Kidney glomerular epithelial cell (primary cell): ENCODE measurements at places on chromosomes 6 and 20.
A peak's percentile ranks its signal among the peaks of the same experiment; 100 is the strongest.

GRCh38 chr20:56967916-56968315 lies 298.5 kb downstream of the BMP7 start:
- DNase-seq: no peak

DNA sequence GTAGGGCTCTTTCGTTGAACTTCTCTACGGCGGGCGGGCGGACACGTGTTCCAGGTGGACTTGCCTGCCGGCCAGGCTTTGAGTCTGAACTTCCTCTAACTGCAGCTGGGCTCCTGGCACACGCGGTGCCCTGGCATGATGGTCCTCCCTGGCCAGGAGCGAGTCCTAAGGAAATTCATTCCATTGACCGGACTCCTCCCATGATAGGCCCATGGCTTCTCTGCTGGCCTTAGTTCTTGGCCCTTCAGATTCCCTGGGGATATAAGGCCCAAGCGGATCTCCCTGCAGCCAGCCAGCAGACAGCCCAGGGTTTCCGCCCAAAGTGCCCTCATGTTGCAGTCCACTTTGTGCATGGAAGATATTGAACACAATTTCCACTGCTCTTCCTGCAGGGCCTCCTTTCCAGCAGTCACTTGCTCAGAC lies 39.4 kb downstream of the TBC1D7 start:
- no peak for DNase-seq

DNA sequence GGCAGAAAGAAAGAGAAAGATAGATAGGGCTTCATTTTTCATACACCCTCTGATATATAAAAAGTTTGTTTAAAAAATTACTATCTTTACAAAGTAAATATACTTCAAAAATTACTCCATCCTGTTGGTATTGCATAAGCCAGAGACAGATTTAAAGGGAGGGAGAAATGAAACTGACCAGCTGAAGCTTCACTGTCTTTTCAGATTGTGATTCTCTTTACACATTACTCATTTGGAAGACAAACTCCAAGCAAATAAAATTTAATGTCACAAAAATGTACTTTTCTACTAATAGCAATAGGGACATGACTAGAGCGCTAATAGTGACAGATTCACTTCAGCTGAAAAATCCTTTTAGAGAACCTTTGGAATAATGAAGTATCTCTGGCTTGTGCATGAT lies 38.6 kb upstream of the MARCKS start:
- DNase-seq: no peak

GRCh38 chr6:13700232-13700631 lies 11.4 kb downstream of the RANBP9 start:
- no peak for DNase-seq

GRCh38 chr20:12391099-12391498 lies 473.4 kb downstream of the BTBD3 start:
- DNase-seq: no peak

DNA sequence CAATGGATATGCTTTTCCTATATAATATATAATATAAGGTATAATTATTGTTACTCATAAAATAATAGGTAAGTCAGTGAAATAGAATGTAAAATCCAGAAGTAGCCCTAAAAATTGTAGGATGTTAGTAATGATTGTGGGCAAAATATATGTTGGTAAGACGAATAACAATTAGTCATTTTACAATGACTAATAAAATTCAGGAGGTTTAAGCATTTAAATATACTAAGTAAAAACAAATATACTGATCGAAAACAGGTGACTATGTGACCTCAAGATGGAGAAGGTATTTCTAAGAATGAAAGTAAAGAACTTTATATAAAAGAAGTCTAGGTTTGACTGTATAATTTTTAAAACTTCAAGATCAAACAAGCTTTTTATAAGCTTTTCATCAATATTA lies 28.9 kb downstream of the FUCA2 start:
- DNase-seq: no peak

GRCh38 chr20:22577515-22578220 lies 6.7 kb downstream of the FOXA2 start:
- DNase-seq: no peak

DNA sequence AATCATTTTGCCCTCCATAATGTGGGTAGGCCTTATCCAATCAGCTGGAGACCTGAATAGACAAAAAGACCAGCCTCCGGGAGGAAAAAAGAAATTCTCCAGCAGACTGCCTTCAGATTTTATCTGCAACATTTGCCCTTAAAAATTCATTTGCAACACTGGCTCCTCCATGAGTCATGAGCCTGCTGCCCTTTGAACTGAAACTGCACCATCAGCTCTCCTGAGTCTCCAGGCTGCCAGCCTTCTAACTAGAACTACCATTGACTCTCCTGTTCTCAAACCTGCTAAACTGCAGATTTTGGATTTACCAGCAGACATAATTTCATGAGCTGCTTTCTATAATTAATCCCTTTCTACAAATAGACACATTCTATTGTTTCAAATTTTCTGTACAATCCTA lies 223.9 kb upstream of the THEMIS start:
- DNase-seq: peak; percentile 50

DNA sequence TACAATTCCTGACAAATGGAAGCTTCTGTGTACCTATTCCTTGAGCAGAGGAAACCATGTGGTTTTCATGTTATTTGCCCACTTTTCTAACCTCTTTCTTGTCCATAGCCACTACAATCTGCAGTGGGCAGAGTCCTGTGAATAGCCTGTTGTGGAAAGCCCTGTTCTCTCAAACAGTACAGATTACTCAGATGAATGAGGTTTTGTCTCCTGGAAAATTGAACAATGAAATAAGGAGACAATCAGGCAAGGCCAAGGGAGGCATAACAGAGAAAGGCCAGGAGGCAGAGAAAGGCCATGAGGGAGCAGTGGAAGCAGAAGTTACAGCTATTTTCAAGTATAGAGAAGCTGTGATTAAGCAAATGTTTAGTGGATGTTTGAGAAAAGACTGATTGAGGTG lies 189.3 kb downstream of the GRIK2 start:
- DNase-seq: no peak

DNA sequence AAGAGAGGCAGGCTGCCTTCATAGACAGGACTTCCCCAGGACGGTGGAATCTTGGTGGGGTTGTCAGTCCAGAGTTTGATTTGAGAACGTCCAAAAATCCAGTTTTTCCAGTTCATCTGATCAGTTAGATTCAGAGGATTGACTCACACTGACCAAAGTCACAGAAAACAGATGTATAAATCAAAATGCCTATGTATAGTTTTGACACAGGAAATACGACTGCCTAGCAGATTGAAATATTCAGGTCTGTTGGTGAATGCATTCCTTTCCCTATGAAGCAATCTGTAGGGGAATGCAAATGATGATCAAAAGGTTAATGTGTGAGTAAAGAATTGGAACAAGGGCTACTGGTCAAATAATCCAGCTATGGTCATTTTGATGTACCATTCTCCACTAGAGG lies 29.7 kb upstream of the GFOD1 start:
- DNase-seq: no peak

DNA sequence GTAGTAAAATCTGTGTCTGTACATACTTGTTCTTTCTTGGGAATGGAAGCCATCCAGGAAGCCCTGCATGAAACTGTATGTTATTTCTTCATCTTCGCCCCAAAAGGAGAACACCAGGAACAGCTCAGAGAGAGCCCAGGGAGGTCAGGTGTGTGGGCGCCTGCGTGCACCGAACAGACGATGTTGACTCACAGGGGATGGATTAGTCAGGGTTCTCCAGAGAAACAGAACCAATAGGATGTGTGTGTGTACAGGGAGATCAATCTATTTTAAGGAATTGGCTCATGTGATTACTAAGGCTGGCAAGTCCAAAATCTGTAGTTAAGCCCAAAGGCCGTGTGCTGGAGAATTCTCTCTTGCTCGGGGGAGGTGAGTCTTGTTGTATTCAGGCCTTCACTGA lies 45.7 kb downstream of the RNASET2 start:
- no peak for DNase-seq

DNA sequence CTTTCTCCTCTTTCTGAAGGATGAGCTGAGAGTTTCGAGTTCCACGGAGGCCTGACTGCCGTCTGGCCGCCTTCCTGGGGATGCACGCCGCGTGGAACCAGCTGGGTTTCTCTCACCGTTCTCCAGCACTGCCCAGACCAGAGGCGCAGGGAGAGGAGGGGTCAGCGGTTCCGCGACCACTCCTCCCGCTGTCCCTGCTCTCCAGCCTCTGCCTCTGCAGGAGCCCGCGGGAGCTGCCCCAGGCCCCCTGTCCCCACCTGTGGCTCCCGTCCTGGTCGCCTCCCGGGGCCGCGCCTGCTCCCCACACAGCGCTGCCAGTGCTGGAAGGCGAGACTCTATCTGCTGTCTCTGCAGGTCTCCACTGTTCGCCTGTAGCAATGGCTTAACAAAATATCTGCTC lies 106.8 kb upstream of the AFDN start:
- no peak for DNase-seq

DNA sequence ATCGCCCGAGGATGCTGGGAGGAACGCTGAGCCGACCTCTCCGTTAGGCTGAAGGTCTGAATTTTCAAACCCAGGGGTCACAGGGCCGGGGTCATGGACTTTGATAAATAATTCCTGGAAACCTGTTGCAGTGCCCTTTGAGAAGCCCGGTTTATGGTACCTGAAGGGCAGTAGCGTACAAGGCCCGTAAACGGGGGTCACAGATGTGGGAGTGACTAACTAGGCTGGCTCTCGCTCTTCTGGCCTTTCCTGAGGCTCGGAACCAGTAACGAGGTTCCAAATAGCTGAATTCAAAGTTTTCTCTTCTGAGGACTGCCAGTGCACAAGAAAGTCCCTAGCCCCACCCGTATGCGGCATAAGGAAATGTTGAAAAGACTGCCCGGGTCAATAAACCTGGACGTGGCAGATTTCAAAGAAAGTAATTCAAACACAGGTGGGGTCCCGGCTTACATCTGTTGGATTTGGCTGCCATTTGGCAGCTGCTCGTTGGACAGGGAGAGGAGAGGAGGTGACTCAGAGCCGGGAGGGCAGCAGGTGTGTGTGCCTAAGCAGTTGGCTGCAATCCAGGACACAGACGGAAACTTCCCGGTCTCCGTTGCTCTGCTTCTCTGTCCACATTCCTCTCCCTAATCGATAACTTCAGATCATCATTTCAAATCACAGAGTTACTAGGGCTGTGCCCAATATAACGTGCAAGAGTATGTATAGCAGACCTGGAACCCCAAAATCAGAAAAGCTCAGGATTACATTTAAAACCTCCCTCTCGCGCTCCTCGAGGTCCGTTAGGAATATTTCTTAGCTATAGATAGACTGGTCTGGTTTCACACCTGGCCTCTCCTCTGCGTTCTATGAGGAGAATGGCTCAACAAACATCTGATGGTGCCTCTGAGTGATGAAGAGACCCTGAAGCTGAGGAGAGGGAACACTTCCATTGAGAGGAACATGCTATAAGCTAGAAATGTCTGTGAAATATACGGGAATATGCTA lies 765 bp upstream of the GMDS start:
- peak; percentile 59 for DNase-seq

- DNase-seq: peak; percentile 66
Observed at GRCh38 chr6:11251553-11252360, 19.3 kb upstream of the NEDD9 start.

DNA sequence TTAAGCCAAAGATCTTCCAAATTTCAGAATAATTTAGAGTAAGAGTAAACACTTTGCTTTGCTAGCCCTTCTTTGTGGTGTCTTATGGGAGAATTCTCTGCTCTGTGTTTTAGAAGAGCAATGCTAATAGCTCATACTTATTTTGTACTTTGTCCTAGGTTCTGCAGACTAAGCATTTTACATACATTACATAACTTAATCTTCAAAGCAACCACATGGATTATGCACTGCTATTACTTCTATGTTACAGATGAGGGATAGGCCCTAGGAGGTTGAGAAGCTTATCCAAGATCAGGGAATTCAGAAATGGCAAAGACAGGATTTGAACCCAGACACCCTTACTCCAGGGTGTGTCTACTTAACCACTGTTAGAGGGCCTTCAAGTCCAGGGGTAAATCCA lies 9.8 kb upstream of the CCDC170 start:
- no peak for DNase-seq

DNA sequence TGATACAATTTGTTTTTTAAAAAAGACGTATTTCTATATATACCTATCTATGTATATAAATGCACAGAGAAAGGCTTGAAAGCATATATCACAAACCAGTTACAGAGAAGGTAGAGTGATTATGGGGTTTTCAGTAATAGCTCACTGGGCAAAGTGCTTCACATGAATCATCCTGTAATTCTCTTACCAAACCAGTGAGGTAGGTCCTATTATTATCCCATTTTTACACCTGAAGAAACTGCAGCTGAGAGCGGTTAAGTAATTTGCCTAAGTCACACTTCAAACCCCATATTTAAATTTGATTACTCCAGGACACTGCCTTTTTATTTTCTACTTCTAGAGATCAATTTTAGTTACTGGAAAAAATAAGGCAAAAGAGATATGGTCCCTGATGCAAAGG lies 4.4 kb downstream of the GSS start:
- peak; percentile 61 for DNase-seq

- peak; percentile 87 for DNase-seq
Observed at GRCh38 chr20:44720997-44721784, 6.0 kb downstream of the CCN5 start.

DNA sequence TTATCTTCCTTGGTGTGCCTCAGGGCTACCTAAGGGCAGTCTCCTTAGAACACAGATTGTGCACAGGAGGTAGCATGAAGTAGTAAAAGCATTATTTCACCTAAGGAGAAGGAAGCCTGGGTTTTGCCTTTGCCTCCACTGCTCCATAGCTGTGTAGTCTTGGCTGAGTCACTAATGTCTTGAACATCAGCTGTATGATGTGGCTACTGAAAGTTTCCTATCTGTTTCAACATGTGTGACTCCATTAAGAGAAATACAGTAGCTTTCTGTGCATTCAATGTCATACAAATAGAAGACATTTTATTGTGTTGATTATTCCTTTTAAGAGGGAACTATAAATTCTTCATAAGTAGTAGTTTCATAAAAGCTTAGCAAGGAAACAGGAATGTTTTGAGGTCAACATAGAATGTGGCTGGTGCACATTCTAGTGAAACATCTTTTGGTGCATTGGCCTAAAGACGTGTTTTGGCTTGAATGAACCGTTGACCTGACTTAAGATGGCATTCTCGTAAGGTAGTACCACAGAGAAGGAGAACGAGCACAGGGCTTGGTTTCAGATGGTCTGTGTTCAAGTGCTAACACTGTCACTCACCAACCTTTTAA lies 70.6 kb downstream of the CTNNBL1 start:
- no peak for DNase-seq

DNA sequence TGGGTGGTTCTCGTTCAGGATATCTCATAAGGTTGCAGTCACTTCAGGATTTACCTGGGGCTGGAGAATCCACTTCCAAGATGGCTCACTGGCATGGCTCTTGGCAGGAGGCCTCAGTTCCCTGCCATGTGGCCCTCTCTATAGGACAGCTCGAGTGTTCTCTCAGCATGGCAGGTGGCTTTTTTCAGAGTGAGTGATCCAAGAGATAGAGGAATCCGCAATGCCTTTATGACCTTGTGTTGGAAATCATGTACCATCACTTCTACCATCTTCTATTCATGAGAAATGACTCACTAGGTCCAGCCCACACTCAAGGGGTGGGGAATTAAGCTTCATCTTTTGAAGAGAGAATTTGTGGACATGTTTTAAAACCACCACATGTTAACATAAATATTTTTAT lies 37.8 kb downstream of the PPP1R16B start:
- DNase-seq: no peak

GRCh38 chr20:20699144-20699543 lies 13.3 kb downstream of the RALGAPA2 start:
- no peak for DNase-seq
